ENCODE measurements at places on chromosomes 2 and 18.

- no peak for DNase-seq
Measured at GRCh38 chr2:55418512-55419232, 984 bp downstream of the CCDC88A start.

DNA sequence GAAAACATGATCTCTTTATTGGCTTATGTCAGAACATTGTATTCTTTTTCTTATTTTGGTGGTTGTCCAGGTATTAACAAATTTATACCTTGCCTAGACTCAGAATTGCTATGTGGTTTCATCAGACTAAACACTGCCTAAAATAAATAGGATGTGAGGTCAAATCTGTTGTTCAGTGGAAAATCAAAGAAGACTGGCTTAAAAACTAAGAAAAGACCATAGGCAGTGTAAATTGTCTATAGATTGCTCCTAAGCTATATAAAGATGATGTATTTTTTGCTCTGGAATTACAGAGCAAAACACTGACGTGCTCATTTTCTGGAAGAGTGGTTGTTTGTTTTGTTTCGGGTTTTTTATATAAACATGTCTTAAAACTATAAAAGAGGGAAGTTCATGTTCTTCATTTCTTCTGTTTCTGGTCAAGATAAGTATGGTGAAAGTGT lies 266.0 kb downstream of the ALPK2 start:
- DNase-seq, result no peak

- no peak for DNase-seq
Measured at GRCh38 chr2:23697256-23698075, 229.5 kb downstream of the ATAD2B start.

- DNase-seq, result no peak
Measured at GRCh38 chr2:152523091-152523490, 188.1 kb downstream of the FMNL2 start.

- no peak for DNase-seq
Measured at GRCh38 chr2:23940718-23941620, 706 bp downstream of the UBXN2A start.

Measured in endothelial cell (in vitro differentiated cells).